Stimulated activated CD8-positive, alpha-beta memory T cell treated with anti-CD3 and anti-CD28 coated beads, Interleukin-4, amount 100 ng/mL, for 1 hour (primary cell): ENCODE measurements at places on chromosomes 3 and 15.

DNA sequence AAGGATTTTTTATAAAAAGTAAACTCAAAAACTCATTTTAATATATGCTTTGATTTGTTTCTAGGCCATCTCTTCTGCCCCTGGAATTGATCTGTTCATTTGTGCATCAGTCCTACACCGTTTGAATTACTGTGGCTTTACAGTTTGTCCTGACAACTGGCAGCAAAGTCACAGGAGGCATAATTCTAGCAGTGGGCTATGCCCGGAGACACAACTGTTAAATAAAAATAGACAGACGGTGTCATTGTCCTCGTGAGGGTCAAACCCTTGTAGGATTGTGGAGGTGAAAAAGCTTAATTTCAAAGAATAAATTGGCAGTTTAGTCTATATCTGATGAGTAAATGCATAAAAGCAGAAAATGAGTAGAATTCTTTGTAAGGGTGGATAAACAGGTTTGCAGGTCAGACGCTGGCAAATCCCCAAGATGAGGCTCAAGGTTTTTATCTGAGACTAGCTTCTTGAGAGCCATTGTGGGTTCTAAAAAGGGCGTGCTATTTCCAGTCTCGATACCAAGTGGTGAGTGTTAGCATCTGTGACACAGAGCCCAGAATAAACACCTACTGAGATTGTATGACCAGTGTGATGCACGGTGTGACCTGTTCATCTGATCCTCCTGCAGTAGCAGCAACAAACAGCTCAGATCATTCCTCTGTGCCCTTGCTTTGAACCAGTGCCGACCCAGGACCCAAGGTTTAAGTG, 51.5 kb upstream of the SLCO3A1 start:
- no peak for DNase-seq

DNA sequence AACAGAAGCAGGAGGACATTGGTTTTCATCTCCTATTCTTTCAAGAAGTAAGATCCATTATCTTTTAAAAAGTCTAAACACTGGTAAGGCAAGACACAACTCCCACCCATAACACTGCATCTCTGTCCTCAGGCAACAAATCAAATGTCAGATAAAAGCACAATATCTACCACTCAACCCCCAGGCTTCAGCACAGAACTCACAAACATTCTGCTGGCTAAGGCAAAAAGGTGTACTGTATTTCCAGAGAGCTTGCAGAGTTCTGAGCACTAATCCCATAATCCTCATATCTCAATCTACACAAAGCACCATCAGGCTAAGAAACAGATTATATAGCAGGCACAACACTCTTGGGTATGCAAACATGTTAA, 20.9 kb downstream of the RAF1 start:
- no peak for DNase-seq

DNA sequence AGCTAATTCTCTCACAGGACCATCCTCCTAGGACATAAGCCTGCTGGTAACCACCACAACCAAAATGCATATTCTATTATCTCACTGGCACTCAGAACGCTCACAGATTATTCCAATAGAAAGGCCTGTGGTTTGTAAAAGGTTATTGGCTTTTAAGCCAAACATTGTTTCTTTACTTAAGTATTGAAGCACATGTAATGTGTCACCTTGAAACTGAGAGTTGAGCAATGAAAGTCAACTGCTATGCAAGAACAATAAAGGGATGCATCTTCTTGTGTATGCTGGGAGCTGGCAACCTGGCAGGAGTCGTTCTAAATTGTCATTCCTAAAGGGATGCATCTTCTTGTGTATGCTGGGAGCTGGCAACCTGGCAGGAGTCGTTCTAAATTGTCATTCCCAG, 298.6 kb upstream of the DNAJC19 start:
- DNase-seq: no peak

- DNase-seq: no peak
These were observed 407.1 kb upstream of the KCNMB2 start for GRCh38 chr3:178129109-178129508.

GRCh38 chr15:101399431-101399830, 90.1 kb downstream of the PCSK6 start:
- no peak for DNase-seq

- no peak for DNase-seq
These were observed 139.4 kb downstream of the NECTIN3 start for GRCh38 chr3:111210866-111211564.

GRCh38 chr3:66404197-66404596, 96.6 kb downstream of the LRIG1 start:
- no peak for DNase-seq

GRCh38 chr3:20154928-20155327, 31.1 kb downstream of the SGO1 start:
- no peak for DNase-seq

- no peak for DNase-seq
These were observed 29.1 kb downstream of the SEMA3G start for GRCh38 chr3:52415800-52416199.

DNA sequence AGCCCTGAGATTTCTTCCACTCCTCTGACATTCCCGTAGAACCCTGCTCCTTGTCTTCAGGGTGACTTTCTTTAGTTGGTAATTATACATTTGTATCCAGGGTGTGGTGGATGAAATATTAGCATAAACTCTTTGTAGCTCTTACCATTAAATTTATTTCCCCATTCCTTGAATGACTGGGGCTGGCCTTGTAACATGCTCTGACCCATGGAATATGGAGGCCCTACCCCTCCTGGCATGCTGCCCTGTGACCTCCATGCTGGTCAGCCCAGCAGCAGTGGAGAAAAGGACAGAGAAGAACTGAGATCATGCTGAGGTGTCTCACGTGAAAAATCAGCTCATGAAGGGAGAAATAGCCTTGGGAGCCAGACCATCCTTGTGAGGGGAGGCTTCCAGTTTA, 96.1 kb upstream of the PROK2 start:
- no peak for DNase-seq

DNA sequence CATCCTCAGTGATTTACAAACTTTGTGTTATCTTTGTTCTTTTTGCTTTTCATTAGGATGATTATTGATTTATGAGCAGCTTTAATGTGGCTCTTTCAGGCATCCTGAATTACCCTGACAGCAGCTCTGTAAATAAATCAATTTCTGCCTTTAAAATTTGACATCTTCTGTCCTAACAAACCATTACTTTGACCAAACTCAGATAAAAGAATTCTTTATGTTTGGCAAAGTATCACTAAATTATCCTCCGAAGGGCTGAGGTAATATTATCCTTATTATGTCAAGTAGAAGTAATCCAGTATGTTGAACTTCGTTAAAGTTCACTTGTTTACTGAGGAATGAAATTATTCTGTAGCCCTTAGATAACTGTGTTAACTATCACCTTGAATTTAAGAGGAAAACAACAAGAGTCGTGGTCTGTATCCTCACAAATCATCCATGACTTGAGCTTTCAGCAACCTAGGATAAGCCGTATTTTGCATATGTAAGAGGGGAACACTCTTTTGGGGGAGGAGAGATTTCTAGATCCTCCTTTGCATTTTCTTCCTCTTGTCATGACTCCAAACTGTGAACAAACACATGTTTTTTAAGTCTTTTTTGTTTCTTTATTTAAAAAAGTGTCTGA, 173.2 kb upstream of the STAC start:
- no peak for DNase-seq

- no peak for DNase-seq
These were observed 3.4 kb downstream of the IFT57 start for GRCh38 chr3:108218811-108219210.

- DNase-seq: no peak
These were observed 171.8 kb downstream of the FEZF2 start for GRCh38 chr3:62201438-62202035.

- no peak for DNase-seq
These were observed 179.4 kb downstream of the VGLL4 start for GRCh38 chr3:11464356-11464755.

DNA sequence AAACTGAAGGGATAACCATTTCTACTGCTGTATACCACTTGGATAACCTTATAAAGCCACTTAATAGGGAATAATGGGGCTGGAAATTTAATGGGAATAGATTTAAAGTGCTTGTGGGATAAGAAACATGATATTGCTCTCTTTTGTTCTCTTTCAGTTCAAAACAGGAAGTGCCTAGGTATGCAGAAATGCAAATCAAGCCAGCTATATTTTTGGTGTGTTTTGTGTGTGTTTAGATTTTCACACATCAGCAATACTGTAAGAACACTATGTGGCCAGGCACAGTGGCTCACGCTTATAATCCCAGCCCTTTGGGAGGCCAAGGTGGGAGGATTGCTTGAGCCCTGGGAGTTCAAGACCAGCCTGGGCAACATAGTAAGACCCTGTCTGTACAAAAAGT, 442.3 kb upstream of the TPRG1 start:
- no peak for DNase-seq

DNA sequence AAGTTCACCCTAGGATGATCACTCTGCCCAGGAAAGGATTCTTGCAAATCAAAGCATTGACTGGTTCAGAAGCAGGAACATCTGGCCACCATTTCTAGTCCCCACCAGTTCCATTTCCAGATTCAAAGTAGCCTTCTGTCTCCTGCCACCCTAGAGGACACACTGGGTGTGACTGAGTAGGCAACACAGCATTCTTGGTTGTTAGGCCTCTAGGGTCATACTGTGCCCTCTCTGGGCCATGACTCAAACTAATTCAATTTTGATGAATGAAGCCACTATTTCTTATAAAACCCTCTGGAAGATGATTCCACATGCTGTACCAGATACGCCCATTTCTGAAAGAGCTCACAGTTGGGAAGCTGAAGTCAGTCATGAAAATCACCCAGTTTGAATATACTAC, 69.7 kb downstream of the WDR76 start:
- no peak for DNase-seq

- no peak for DNase-seq
These were observed 12.2 kb downstream of the FEM1B start for GRCh38 chr15:68289621-68290352.

DNA sequence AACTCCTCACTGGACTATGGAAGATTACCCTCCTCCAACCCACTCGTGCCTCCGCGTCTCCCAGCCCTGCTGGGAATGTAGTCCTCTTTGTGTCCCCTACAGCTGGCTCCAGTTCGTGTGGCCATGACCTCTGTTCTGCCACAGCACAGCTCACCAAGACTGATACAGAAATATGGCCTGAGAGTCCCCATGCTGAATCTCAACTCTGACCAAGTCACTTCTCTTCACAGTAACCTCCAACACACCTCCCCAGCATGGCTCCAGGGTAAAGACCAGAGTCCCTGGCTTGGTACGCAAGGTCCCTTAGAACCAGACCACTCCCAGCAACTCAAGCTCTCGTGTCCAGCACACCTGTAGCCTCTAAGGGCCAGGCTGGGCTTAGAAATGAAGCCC, 2.3 kb upstream of the COL7A1 start:
- DNase-seq: no peak

- no peak for DNase-seq
These were observed 254.1 kb downstream of the UACA start for GRCh38 chr15:70509282-70509662.

DNA sequence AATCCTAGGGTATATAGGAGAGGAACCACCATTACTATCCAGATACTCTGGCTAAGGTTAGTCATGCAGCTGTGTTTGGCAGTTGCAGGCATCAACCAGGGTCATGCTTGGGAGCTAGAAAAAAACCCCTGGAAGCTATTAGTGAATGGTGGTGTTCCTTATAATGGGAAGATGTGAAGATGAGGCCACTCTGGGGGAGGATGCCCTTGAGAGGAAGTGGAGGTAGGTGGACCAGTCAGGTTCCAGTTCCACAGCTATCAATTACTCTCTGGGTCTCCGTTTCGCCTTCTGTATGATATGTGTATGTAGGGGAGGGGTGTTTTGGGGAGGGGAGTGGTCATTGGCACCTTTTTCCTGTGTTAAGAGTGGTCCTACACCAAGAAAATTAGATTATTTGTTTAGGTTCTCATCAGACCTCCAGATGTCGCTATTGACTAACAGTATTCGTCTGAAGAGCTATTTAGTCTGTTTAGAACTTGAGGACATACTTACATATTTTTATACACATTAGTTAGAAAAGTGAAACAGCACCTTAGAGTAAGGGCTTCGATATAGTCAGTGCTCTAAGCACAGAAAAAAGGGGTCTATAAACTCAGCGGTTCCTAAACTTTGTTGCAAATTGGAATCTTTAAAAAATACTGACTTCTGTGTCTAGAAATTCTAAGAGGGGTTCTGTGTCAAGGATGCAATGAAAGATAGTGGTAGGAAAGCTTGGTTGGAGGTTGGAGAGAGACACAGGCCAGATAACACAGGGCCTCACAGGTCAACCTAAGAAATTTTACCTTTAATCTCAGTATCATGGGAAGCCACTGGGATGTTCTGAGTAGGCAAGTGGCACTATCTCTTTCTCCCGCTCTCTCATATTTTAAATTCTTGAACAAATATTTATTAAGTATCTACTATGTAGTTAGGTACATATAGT, 9.1 kb upstream of the HPS3 start:
- DNase-seq: no peak

GRCh38 chr3:45987368-45988291, 8.0 kb downstream of the FYCO1 start:
- no peak for DNase-seq

DNA sequence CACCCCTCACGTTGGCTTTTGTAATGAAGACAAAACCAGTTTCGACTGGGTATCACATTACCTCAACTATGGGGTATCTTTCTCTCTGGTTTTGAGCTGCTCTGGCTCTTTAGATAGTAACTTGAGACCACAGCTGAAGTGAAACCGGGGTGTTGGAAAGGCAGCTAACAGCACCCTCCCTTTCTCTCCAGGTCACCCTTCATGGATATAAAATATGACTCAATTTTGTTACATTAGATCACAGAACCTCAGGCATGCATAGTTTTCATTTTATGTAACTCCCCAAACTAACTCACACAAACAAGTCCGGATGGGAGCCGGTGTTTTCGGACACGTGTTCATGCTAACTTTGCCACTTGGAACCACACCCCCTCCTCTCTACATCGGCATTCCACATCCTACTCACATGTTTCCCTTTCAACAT, 90.7 kb downstream of the NR2F2 start:
- no peak for DNase-seq

DNA sequence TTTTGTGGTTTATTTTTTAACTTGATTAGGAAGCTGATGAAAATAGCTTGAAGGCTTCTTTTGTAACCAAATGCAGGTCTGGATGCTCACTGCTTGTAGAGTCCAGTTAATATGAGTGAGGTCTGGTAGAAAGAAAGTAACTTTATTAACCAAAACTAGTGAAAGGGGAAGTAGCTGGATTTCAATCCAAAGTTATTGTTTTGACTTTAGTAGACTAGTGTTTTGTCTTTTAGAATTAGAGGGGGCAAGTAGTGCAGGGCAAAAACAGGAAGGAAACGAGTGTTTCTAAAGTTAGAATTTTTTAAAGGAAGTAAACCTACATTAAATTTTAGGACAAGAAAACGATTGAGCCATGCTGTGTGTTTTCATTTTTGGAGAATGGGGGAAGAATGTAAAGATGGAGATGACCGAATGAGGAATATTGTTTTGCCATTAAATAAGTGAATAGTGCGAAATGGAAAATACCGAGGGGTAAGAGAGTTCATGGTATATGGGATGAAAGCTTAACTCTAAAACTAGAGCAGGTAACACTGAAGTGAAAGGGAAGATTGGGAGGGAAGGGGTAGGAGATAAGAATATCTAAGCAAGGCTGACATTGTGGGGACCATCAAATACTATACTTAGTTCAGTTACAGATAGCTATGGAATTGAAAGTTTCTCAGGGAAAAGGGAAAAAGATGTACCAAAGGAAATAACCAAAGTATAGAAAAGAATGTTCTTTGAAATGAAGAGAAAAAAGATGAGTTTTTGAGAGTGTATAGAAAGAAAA, 40.0 kb downstream of the USP3 start:
- DNase-seq: no peak

- DNase-seq: peak; percentile 46
These were observed 24.6 kb downstream of the RUBCN start for GRCh38 chr3:197711973-197712707.
